ENCODE measurements at places on chromosomes 5 and 9.

GRCh38 chr9:87271696-87272477 is 225.8 kb upstream of the DAPK1 start:
- no peak for DNase-seq

DNA sequence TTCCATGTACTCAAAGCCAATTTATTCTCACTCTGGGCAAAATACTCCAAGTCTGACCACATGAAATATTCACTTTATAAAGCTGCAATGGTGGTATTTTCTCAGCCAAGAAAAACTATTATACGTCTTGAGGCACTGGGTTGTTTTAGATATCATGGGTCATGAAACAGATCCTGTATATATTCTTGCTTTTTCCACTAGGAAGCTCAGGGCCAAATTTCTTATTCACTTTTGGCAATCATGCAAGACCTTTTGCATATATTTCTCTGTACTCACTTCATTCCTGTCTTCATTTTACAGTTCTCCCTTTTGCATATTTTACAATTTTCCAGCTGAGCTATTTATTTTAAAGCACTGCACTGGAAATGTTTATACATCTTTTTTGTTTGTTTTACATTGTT is 49.8 kb downstream of the GABBR2 start:
- DNase-seq = no peak

DNA sequence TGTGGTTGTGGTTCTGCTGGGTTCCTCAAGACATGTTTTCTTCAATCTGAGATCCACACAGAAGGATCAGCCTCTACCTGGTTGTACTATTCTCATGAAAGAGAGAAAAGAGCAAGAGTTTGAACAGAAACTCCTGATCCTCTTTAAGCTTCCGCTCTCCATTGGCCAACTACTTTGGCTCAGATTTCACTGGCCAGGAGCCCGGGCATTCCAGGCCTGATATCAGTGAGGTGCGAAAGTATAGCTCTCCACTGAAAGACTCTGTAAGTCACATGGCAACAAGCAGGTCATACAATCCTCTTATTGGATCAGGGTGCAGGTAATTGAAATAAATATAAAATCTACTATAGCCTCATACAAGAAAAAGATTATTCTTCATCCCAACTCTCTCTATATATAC is 920.5 kb downstream of the TLE4 start:
- DNase-seq = no peak

- no peak for DNase-seq
These were observed 45.5 kb downstream of the GPBP1 start for GRCh38 chr5:57219386-57219785.

GRCh38 chr5:17327048-17327625 is 109.7 kb downstream of the BASP1 start:
- no peak for DNase-seq

DNA sequence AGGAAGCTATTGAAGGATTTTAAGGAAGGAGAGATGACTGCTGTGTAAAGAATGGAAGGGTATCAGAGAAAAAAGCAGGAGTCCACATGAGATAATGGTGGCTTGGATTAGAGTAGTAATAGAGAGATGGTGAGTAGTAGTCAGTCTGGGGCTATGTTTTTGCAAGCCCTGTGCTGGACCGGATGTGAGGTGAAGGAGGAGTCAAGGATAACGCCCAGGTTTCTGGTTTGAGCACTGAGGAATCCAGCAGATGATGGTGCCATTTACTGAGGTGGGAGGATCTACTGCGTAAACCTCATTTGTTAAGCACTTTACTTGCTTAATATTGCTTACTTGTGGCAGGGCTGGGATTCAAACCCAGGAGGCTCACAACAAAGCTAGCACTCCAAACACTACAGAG is 1.1 kb downstream of the TIGD6 start:
- no peak for DNase-seq

DNA sequence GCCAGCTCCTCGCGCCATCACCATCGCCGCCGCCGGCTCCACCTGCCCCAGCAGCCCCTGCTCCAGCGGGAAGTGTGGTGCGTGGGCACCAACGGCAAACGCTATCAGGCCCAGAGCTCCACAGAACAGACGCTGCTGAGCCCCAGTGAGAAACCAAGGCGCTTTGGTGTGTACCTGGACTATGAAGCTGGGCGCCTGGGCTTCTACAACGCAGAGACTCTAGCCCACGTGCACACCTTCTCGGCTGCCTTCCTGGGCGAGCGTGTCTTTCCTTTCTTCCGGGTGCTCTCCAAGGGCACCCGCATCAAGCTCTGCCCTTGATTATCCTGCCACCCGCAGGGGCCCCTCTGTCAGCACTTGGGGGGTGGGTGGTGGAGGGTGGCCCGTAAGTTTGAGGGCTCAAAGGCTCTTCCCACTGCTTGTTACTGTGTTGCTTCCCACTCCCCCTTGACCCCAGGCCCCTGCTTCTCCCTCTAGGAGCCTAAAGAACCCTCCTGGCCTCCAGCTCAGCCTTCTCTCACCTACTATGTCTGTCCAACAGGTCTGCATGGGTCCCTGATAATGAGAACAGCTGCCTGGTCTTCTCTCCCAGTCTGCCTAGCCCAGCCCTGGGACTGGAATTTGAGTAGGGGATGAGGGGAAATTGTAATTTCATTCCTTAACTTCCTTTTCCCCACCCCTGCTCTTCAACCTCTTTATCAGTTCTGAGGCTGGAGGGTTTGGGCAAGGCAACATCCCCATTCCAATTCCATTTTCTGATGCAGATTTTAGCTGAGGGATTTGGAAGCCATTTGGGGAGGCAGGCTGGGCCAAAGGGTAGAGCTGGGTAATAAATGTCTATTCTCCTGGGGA is 9.0 kb downstream of the RACK1 start:
- DNase-seq = no peak

DNA sequence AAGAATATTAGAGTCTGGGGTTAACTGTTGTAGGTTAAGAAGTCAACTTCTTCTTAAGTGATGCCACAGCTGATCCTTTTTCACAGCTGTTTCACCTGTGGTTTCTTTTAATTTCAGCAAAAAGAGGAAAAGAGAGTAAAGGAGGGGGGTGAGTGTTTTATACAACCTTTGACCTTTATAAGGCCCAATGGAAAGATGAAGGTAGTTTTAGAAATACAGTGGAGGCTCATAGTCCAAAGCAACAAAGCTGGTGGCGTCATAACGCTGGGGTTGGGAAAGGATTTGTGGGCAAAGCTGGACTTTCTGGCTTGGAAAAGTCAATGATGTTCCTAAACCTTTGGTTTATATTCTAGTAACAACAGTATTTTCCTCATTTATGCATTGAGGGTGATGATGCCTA is 49.5 kb downstream of the RCL1 start:
- DNase-seq = no peak

DNA sequence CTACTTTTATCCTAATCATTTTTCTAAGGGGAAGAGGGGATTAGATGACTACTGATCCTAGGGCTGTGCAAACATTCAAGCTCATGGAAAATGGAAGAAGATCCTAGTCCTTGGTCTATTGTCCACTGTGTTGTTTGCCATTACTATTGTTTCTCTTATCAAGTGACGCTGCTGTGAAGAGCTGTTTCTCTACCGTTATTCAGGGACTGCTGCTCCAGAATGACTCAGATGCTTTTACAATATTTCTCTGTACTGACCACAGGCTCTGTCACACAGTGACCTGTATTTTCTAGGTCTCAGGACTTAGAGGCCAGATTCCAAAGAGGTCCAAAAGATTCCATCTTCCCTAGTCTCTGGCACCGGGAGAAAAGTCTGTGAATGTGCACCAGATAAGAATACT is 159.5 kb upstream of the CHD1 start:
- no peak for DNase-seq

DNA sequence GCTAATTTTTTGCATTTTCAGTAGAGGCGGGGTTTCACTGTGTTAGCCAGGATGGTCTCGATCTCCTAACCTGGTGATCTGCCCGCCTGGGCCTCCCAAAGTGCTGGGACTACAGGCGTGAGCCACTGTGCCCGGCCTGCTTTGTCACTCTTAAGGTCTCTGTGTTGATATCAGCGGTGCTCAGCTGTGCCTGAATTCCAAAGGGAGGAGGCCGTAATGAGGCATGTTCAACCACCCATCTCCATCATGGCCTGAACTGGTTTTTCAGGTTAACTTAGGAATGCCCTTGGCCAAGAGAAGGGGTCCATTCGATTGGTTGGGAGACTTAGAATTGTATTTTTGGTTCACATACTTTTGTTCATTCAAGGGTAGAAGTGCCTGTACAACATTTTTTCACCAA is 22.0 kb downstream of the HSD17B3 start:
- no peak for DNase-seq

DNA sequence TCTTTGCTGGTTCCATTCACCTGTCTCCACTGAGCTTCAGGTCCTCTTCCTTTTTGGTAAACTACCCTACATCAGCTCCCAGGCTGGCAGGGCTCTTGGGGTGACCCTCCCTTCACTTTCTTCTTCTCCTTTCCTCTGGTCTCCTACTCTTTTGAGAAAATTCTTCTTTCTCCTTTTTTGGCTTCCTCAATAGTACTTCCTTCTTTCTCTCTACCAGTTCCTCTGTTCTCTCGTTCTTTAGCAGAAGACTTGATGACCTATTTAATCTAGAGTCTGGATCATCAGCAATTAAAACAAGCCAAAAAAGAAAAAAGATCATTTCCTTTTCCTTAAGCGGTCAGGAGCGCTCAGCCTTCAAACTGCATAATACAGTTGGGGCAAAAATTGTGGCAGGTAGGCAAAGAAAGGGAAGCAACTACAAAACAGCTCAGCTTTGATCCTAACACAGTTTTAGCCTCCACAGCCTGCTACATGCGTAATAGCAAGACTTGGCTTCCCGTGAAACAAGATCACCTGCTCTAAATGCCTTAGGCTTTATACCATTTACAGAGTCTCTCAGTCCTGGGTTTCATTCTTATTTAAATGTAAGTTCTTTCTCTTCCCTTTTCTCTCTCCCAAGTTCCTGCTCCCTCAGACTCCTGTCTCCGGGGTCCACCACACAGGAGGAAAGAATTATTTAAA is 14.0 kb upstream of the GSN start:
- DNase-seq = no peak

DNA sequence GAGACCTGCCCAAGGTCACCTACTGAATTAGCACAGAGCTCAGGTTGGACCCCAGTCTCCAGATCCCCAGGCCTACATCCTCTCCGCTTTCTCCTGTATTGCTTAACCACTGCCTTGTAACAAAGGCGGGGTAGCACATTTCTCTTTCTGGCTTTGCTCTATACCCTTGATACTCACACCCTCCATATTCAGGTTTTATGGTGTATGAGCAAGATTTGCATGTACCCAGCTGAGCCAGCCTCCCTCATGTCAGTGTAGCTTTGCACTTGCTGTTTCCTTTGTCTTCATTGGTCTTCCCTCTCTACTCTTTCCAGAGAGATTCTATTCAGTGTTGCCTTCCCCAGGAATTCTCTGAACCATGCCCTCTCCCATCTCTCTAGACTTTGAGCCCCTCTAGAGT is 19.6 kb upstream of the ZCCHC7 start:
- no peak for DNase-seq

DNA sequence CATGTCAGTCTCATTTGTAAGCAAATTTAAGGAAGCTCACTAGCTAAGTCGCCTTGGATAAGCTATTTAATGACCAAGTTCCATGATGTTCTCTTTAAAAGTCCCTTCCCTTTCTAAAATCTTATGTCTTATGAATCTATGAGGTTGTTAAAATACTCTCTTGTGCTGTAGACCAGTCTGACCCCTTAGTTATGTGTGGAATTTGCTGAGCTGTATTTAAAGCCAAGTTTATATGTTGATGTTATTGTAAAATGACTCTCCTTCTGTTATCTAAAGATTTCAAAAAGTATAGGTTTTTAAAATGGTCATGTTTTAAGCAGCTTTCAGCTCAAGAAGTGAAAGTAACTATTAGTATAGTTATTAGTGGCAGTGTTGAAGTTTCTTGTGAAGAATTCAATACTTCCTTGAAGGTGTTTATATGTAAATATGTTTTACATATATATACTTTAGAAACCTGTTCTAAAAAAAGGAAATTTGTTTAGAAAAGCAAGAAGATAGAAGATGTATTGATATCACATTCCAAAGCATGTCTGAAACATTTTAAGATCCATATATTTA is 92.2 kb downstream of the CDC42SE2 start:
- no peak for DNase-seq

- DNase-seq = no peak
These were observed 95.9 kb upstream of the COL5A1 start for GRCh38 chr9:134545543-134546245.

- DNase-seq = no peak
These were observed 21.6 kb upstream of the SLC9A3 start for GRCh38 chr5:545641-546375.

GRCh38 chr9:35570709-35571504 is 34.2 kb upstream of the TESK1 start:
- no peak for DNase-seq

DNA sequence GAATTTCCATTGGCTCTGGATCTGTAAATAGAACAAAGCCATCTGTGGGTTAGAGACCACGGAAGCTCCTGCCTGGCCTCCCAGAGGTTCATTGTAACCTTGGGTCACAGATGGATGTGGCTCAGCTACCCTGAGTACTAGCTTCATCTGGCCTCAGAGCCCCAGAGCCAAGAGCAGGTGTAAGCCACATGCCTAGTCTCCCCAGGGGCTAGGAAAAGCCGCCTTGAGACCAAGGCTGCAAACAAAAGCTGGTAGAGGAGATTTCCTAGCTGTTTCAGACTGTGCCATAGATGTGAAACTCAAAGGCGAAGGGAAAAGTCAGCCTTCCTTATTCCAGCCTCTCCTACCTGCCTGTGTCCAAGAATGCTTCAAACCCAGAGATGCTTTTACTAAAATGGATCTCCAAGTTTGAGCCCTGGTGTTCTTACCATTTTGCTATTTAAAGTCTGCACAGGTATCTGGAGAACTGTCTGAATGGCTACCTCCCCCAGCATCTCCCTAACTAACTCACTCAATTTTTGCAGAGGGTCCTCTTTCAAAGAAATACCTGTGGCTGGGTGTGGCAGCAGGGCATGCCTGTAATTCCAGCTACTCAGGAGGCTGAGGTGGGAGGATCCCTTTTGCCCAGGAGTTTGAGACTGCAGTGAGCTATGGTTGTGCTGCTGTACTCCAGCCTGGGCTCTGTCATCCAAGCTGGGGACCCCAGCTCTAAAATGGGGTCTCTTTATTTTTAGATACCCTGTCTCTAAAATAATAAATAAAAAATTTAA is 42.3 kb upstream of the MAP1B start:
- DNase-seq = no peak

DNA sequence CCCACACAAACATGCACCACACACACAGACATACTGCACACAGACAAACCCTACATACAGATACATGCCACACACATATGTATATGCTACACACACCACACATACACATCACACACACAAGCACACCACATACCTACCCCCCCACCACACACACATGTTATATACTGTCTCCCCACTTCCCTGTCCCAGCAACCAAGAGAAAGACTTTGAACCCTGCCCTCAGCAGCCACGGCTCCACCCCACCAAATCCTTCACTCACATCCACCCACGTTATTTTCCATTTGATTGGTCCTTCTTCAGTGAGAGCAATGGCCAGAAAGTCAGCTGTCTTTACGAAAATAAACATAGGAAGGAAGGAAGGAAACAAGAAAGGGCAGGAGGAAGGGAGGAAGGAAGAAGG is 479.8 kb downstream of the DIRAS2 start:
- DNase-seq = no peak

GRCh38 chr9:117464941-117465616 is 50.2 kb upstream of the ASTN2 start:
- DNase-seq = no peak

Measured in neuronal stem cell (in vitro differentiated cells).